Right kidney (tissue), 9 donors: ENCODE measurements at places on chromosomes 4 and X.

DNA sequence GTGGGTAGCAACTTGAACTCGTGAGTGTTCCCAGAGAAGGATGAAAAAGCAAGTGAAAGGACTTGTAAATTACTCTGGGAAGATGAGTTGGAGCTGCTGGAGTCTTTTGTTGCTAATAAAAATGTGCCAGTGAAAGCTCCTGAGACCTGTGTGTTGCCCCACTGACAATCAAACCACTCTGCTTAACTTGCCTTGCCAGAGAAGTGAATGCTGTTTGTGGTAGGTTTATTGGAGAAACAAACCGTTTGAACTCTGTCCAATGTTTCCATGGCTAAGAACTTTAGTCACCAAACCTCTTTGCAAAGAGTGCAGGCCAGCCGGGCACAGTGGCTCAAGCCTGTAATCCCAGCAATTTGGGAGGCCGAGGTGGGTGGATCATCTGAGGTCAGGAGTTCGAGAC, 586.9 kb downstream of the PCDH7 start:
- DNase-seq = no peak

- peak; percentile 46 for DNase-seq
Observed at GRCh38 chr4:742742-743311, 37.2 kb downstream of the PCGF3 start.

- no peak for DNase-seq
Observed at GRCh38 chr4:148077581-148077980, 345.7 kb downstream of the ARHGAP10 start.

DNA sequence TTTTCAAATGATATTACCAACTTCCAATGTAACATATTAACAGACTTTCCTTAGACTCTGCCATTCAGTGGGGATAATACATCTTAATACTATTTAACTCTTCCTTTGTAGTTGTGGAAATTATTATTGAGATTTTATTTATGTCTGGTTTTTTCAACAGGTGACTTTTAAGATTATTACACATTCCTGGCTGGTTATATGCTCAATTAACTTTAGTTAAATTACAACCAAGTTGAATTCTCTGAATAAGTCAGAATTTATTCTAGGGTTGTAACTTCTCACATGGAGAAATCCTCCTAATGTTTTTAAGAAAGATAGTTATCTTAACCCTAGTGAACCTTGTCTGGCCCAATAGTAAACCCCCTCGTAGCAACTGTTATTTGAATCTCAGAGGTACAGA, 107.3 kb downstream of the SLC10A6 start:
- no peak for DNase-seq

DNA sequence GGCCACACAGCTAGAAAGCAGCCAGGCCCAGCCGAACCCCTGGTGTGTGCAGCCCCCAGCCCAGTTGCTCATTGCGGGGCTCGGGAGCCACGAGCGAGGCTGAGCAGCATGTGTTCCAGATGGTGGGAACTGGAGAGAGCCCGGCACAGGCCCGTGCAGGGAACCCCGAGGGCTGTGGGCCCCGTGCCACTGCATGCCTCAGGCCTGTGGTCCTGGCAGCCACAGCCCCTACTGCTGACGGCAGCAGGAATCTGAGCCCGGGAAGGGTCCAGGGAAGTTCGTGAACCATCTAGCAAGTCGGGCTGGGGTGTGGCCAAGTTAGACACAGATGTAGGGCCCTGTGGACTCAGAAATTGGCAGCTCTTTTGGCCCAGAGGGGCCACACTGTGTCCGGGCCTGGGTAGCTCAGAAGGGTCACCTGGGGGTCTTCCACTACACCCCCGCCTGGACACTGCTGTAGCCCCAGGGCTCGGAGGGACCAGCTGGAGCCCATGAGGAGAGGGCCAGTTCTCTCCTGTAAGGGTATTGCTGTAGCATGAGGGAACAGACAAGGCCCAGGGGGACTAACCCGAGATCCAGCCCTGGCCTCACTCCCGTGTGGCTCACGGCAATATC, 12.1 kb downstream of the HTRA3 start:
- no peak for DNase-seq

DNA sequence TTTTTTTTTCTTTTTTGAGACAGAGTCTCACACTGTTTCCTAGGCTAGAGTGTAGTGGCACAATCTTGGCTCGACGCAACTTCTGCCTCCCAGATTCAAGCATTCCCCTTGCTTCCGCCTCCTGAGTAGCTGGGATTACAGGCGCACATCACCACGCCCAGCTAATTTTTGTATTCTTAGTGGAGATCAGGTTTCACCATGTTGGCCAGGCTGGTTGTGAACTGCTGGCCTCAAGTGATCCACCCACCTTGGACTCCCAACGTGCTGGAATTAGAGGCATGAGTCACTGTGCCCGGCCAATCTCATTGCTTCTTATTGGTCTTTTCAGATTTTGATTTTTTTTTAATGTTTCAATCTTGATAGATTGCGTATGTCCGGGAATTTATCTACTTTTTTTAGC, 124.4 kb downstream of the NBDY start:
- DNase-seq = no peak

GRCh38 chrX:150094996-150095395, 156.7 kb upstream of the EOLA2 start:
- no peak for DNase-seq

- DNase-seq = no peak
Observed at GRCh38 chr4:177128306-177128705, 181.4 kb upstream of the NEIL3 start.

GRCh38 chr4:98771959-98772632, 113.7 kb upstream of the TSPAN5 start:
- DNase-seq = no peak

DNA sequence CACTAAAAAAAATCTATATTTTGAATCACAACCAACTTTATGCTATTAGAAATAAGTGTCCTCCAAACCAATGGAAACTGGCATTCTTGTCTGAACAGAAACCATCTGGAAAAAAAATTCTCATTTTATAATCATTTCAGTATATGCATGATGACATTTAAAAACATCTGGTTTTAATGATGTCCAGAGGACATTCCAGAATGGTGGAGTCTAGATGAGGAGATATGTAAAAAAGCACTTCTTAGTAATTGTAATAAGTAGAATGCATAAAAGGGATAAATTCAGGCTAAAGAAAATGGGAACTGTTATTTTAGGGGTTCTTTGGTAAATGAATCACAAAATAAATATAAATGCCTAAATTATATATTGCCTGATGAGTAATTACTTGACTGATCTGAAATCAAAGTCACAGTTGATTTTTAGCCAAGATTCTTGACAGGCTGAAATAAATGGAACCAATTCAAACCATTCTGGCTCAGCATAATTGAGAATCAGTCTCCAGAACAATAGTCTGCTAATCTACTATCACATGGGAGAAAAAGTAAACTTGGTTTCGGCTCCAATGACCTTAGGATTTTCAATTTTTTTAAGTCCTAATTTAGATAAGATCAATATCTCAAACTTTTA, 636.6 kb downstream of the FAT4 start:
- no peak for DNase-seq

- no peak for DNase-seq
Observed at GRCh38 chr4:83631066-83631465, 95.2 kb downstream of the GPAT3 start.

GRCh38 chrX:132373610-132374009, 115.2 kb downstream of the MBNL3 start:
- DNase-seq = no peak

GRCh38 chr4:108109997-108110416, 58.7 kb downstream of the LEF1 start:
- no peak for DNase-seq

GRCh38 chr4:2765832-2766526, 9.8 kb upstream of the TNIP2 start:
- DNase-seq = no peak

GRCh38 chrX:120269373-120270035, 18.9 kb downstream of the ZBTB33 start:
- DNase-seq = no peak

GRCh38 chr4:30920043-30920442, 199.9 kb downstream of the PCDH7 start:
- DNase-seq = no peak

- DNase-seq = peak; percentile 69
Observed at GRCh38 chrX:71910986-71911730, 513 bp downstream of the NHSL2 start.

DNA sequence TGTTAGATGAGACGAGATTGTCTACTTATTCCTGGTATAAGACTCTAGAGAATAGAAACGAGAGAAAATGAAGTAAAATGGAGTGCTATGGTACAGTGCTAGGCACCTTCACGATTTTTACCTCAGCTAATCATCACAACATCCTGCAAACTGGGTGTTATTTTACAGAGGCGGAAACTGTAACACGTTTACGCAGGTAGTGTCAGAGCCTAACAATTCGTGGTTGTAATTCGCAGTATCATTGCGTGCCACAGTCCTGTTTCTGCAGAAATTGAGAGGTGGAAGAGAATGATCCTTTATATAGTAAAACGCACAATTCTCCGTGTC, 383 bp upstream of the TBC1D19 start:
- DNase-seq = no peak

GRCh38 chr4:137664046-137664387, 131.7 kb upstream of the PCDH18 start:
- peak; percentile 63 for DNase-seq

GRCh38 chrX:153766098-153766817, 2.2 kb downstream of the PLXNB3 start:
- DNase-seq = no peak

DNA sequence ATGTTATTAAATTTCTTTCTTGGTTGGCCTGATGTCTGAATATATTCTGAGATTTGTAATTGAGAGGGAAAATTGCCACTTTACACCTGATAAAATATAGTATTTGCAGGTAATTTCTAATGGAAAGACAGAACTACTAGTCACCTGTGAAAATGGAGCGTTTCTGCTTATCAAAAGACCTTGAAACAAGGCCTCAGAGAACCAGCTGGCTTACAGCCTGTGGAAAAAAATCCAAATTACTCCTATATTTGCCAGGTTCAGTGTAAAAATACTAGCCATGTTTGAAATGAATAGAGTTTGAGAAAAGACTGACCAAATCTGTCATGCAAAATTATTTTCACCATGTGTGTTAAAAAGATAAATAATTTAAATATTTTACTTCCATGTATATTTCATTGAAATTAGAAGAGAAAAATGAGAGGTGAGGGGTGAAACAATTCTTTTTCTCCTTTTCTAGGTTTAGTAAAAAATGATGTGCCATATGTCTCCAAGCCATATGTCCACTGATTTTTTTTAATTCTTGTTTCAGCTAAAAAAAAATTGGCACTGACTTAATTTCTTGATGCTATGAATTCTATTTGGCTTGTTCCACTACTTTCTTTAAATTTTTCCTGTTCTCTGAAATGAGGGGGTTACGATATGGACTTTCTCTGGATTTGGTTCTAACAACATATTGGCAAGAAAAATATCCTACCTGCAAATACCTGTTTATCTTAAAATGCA, 464.9 kb downstream of the GRXCR1 start:
- DNase-seq = no peak

- no peak for DNase-seq
Observed at GRCh38 chrX:71667328-71668247, at the start of gene LOC101059915. LOC101059915 (plus strand) TSS chrX:71667546.

GRCh38 chr4:81664079-81664478, 192.4 kb upstream of the RASGEF1B start:
- no peak for DNase-seq

DNA sequence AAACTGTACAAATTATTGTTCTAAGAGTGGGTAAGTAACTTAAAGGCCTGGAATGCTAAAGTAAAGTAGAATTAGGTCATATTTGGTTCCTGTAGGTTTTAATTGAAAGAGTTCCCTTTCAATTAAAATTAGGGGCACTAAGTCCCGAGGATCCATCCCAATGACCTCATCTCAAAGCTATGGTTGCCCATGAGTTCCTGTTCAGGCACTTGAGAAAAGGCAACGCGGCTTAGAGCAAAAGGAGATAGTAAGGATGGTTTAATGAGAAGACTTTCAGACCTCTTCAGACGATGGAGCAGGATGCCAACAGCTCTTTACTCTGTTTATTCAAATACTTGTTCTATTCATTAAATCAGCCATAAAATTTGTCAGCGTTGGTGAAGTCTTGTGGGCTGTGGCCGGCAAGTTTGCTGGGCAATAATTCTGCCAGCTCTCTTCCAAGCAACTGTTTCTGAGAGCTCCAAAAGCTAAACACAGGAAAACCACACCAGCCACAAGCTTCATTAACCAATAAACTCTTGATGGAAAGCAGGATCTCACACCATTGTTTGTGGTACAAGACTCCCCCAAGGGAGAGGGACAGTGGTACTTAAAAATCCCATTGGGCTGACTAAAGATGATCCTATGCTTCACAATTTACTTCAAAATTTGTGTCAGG, 167.4 kb downstream of the COL4A6 start:
- no peak for DNase-seq

GRCh38 chr4:89586864-89587263, 250.1 kb downstream of the SNCA start:
- no peak for DNase-seq

GRCh38 chr4:73918058-73918457, 48.9 kb downstream of the CXCL1 start:
- no peak for DNase-seq

DNA sequence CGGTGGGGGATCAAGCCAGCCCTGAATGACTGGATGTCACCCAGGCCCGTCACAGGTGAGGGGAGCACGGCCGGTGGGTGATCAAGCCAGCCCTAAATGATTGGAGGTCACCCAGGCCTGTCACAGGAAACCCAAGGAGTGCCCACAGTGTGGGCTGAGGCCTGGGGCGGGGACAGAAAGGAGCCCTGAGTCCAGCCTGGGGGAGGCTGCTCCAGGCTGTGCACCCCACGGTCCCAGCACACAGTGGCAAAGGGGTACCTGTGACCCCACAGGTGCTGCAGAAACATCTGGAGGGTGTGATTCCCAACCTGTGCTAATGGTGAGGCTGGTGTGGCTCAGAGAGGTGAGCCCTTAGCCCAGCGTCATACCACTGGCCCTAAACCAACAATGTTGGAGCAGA, 6.2 kb upstream of the CPLX1 start:
- no peak for DNase-seq

GRCh38 chr4:159582685-159583084, 479.8 kb downstream of the RAPGEF2 start:
- no peak for DNase-seq

DNA sequence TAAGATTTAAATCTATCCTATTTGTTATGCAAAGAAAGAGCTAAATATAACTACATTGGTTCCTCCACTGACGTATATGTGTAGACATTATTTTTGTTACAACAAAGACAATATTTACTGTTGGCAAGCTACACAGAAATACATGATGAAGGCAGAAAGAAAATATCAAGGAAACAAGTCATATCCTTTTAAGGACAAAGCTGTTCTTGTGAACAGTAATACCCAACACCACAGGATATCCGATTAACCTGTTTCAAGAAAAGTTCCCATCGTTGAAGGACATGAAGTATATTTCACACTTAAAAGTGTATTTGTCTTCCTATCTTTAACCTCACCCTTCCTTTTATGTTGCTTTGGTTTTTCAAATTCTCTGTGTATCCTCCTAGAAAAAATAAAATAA, 235.8 kb upstream of the AADAT start:
- no peak for DNase-seq
